Hematopoietic multipotent progenitor cell treated with erythropoietin and hydrocortisone succinate and interleukin-3 and kit ligand, for 15 days (in vitro differentiated cells): ENCODE measurements at places on chromosomes 6 and 20.

DNA sequence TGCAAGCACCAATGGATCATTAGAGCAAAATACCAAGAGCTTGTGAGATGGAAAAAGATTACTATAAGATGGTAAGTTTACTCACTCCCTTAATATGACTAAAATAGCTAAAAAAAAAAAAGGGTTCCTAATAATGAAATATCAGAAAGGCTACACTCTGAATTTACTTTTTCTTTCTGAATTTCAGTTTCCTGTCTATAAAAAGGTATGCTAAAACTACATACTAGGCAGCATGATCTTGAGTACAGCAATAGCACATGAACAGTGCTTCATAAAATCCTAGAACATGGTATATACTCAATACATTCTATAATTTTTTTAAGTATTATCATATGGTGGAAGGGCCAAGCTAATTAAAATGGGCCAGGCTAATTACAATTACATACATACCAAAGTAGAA is 24.0 kb upstream of the FAM135A start:
- DNase-seq = no peak

DNA sequence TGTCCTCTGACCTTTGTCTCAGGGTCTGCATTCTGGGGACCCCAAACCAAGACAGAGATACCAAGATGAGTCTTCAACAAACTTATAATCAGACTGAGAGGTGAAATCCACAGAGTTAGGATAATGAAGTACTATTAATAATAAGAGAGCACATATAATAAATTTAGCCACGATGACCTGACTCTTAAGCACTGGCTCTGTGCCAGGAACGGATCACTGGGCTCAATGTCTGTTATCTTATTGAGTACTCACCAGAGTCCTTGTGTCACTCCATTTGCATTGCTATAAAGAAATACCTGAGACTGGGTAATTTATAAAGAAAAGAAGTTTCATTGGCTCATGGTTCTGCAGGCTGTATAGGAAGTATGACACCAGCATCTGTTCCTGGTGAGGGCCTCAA is 18.9 kb upstream of the ITPR3 start:
- DNase-seq = no peak

DNA sequence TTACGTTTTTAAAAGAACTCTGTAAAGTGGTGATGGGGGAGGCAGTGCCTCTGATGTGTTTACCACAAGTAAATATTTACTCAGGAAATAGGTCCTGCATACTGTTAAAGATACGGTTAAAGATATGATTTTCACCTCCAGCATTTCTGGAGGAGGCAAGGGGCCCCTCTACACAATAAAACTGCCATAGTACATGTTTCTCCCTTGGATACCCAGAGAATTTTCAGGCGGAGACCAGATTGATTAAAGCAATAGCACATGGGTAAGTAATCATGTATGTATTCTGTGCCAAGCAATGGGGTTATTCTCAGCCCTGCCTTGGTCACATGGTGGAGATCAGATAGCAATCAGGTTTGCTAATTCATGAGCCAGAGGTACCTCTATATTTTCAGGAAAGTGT is 9.6 kb downstream of the RIPOR2 start:
- no peak for DNase-seq

GRCh38 chr6:15456422-15456821 is 206.4 kb downstream of the DTNBP1 start:
- DNase-seq = no peak

GRCh38 chr6:166076625-166077024 is 91.0 kb downstream of the TBXT start:
- no peak for DNase-seq

GRCh38 chr6:83592770-83593394 is 80.5 kb downstream of the PRSS35 start:
- DNase-seq = no peak

GRCh38 chr20:21821358-21821757 is 115.9 kb downstream of the PAX1 start:
- DNase-seq = no peak

DNA sequence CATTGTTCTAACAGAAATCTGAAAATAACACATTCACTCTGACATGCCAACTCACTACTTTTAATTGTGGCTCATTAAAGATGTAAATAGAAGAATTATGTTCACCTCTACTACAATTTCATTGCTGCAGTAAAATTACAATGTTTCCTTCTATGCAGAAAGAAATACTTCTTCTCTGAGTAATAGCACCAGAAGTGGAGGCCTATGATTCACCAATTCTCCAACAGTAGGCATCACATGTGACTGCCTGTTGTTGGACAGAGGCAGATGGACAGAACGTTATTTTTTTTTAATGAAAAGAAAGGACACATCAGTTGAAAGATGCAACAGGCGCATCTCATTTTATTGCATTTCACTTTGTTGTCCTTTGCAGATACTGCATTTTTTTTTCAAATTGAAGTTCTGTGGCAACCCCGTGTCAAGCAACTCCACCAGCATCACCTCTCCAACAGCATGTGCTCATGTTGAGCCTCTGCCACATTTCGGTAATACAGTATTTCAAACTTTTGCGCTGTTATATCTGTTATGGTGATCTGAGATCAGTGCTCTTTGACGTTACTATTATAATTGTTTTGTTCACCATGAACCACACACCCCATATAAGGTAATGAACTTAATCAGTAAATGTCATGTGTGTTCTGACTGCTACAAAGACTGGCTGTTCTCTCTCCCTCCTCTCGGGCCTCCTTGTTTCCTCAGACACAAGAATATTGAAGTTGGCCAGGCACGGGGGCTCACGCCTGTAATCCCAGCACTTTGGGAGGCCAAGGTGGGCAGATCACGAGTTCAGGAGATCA is 121.4 kb downstream of the ATXN1 start:
- no peak for DNase-seq

DNA sequence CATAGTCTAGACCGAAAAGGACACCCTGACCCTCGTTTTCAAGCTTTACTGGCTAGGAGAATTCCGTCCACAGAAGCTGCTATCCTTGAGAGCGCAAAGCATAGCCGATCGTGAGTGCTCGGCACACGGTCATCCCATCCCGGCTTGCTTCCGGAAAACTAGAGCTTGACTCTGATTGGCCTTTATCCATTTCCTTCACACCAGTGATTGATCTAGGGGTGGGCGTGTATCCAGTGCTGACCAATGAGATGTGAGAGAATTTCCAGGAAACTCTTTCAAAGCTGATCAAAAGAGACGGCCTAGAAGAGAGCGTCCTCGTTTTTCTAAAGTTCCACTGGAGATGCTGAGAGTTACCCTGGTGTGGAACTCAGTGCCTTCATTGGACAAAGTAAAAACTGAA is 41.0 kb upstream of the NFATC2 start:
- no peak for DNase-seq
